ENCODE measurements at places on chromosomes 6 and 20.
A peak's percentile ranks its signal among the peaks of the same experiment; 100 is the strongest.

DNA sequence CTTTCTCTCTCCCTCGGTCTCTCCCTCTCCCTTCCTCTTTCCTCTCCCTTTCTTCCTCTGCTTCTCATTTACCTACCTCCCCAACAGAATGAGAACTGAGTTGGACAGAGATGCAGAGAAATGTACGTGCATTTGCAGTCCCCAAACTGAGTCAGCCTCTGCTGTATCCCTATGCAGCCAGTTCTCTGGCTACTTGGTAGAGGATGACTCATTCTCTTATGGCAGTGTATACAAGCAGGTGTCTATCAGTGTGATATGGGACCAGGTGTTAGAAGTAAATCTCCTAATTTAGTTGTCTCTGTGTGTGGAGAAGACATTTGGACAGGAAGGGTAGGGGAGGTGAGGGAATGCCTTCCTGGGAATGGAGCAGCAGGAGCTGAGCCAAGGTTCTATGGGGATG is 470.8 kb downstream of the CD109 start:
- no peak for DNase-seq

- DNase-seq = no peak
These were observed 286.7 kb upstream of the CDYL start for GRCh38 chr6:4489538-4489937.

DNA sequence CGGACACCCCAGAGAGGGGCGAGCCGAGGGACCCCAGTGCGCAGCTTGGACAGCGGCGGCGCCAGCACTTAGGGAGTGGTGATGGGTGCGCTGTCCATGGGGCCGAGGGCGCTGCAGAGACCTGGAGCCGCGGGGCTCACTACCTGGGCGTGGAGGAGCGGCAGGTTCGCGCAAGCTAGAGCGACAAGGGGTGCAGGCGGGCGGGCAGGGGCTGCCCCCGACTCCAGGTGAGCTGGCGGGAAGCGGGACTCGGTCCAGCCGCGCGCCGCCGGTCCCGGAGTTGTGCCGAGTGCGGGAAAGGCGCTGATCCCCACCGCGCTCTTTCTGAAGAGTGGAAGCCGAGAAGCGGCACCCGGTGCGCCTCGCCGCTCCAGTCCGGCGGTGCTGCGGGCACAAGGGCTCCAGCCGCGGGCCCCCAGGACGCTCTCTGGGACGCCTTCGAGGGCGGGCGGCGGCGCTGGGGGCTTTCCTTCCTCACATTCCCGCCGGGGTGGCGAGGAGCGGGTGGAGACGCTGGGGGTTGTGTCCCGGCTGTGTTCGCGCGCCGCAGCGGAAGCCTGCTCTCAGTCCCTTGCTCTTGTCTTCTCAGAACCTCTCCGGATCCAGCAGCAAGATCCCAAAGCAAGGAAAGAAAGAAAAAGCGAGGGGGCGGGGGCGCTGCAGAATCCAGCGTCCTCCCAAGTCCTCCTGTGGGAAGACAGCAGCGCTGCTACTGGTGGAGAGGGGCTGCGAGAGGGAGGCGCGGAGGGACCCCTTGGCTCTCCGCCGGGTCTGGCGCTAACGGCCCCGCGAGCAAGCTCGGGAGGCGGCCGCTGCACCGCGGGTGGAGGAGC is at the start of gene B3GAT2:
Gene B3GAT2, minus strand, starts transcription at position 610 of the 833 bp plus-strand sequence. CDS start 631 bp downstream, outside the sequence.
- no peak for DNase-seq

DNA sequence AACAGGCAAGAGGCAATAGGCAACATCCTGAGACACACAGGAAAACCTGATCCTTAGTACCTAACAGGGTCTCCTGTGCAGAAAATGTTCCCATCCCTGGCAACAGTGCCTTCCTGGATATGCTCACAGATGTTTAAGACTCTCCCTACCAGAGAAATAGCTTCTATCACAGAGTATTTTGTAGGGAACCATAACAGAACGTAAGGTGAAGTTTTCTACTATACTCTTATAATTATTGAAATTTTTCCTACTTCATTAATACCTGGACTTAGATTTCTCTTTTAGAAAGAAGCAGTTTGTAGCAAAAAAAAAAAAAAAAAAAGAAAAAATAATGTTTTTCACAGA is 33.5 kb upstream of the LGSN start:
- no peak for DNase-seq

GRCh38 chr6:26306232-26306631 is 58.8 kb upstream of the BTN3A2 start:
- no peak for DNase-seq

DNA sequence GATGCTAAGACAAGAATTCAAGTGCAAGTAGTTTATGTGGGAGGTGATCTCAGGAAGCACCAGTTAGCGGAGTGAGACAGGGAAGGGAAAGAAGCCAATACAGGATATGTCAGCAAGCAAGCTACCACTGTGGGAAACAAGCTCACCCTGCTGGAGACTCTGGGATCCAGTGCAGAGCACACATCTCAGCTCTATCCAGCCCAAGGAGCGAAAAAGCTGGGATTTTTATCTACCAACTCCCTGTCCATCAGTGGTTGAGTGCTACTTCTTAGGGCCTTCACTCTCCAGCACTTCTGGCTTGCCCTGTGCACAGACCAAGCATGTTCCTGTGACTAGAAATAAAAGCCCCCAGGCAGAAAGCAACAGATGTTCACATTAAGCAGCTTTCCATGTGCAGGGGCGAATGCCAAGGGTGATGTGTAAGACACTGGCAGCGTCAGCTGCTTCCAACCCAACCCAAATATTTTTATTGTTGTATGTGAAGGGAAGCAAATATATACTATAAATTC is 10.8 kb upstream of the RNF24 start:
- DNase-seq = no peak

DNA sequence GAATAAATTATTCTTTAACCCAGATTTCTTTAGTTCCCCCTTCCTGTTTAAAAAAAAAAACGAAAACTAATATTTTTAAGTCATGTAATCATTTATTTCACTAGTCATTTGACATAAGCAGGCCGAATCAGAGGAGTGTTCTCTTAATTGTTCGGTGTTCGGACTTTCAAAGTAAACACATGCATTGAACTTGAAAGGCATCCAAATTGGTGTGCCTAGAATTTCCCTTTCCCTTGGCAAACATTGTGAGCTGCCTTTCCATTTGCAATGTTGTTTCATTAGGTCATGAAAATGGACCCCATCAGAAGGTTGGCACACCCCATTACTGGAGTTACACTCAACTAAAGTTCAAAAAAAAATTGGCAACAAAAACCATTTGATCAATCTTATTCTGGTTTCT is 283.0 kb upstream of the MARCKS start:
- no peak for DNase-seq

DNA sequence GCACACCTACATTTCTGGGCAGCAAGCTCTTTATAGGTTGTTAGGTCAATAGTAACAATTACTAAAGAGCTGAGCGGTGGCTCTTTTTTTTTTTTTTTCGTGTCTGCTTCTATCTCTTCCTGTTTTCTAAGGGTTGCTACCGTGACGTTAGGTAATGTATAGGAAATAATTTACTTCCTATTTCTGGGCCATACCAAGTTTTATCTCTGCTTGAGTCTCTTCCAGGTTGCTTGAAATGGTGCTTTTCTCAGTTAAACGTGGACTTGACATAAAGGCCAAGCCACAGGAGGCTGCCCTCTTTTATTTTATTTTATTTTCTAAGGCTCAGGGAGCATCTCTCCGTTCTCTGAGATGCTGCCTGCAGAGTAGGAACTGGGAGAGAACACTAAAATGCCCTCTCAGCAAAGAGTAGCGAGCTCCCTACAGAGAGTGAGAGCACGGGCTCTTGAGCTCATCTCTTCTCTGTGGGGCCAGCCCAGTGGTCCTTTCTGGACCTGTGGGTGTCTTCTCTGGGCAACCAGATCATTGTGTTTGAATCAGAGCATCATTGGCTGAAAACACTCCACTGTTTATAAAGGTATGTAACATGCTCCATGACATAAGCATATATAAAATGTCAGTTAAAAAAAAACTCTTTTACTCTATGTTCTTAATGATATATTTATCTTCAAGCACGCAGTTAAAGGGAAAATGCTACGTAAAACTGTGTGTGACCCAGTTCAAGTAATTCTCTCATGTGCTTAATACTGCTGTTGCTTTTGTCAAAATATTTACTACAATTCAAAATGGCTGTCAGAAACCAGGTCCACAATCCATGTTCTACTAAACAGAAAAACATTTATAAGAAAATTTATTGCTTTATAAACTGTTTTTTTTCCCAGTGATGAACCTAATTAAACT is at the start of gene ZNF831:
Gene ZNF831, plus strand, starts transcription at position 191 of the 900 bp plus-strand sequence. CDS start 27,199 bp downstream, outside the sequence.
- DNase-seq = no peak

DNA sequence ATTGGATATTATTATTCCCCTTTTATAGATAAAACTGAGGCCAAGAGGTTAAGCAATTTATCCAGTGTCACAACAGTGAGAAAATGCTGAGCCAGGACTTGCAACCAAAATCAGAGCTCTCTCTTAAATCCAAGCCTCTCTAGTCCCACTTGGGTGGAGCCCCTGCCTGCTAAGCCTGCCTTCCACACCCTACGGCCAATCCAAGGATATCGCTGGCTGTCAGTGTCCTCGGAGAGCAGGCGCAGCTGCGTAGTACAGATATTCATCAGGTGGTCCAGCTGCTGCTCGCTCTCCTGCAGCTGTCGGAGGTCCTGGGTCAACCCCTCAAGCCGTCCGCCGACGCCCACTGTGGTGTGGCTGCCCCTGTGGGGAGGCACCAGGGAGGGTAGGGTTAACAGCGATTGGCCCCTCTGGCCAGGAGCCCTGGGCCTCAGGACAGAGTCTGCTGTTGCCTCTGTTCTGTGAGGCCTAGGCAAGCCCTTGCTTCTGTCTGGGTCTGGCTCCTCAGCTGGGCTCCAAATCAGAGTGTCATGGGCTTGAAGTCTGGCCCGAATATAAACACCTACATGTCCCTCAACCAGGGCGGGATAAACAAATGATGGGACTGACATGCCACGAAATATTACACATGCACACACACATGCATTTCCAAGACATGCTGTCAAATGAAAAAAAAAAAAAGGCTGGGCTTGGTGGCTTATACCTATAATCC is 3.9 kb upstream of the NECAB3 start:
- no peak for DNase-seq

GRCh38 chr6:13013681-13014503 is 297.3 kb downstream of the PHACTR1 start:
- no peak for DNase-seq

DNA sequence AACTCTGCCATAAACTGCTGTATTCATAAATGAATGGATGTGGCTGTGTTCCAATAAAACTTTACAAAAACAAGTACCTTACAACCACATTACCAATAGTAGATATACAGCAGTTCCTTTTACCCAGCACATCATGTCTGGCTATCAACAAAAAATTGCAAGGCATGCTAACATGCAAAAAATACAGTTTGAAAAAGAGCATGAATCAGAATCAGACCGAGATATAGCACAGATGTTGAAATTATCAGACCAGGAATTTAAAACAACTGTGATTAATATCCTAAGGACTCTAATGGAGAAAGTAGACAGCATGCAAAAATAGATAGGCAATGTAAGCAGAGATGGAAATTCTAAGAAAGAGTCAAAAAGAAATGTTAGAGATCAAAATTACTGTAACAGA is 8.4 kb upstream of the NUS1 start:
- DNase-seq = no peak

GRCh38 chr20:62765432-62766070 is 30.7 kb upstream of the MRGBP start:
- no peak for DNase-seq

GRCh38 chr6:43665376-43665775 is 20.5 kb downstream of the RSPH9 start:
- DNase-seq = no peak

GRCh38 chr6:126682440-126682839 is 342.5 kb downstream of the CENPW start:
- DNase-seq = no peak

DNA sequence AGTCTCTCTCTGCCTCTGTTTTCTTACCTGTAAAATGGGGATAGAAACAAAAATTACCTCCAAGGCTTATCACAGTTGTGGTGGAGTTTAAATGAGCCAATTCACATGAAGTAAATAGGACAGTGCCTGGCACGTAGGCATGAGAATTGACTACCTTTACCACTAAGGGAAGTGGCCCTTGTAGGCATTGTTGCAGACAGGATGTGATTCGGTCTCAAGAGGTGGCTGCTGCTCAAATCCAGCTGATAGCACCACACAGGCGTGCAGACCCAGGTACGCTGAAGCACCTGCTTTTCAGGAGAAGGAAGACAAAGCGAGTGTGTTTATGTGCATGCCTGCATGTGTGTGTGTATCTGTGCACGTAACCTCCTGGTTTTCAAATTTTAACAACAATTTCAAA is 108.6 kb downstream of the EYA2 start:
- no peak for DNase-seq

DNA sequence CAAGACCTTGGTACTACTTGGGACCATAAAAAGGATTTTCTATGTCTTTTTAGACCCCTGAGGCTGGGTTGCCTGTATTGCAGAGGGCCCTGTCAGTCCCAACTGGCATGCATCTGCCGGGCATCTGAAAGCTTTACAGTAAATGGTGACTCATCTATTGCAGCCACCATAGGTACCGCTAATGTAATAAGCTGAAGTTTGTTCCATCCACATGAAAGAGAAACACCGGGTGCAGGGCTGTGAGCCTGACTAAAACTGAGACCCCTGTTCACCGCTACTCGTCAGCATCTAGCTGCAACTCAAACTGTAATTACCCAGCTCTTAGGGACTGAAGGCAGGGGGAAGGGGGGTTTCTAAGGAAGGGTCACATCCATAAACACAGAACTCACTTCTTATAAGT is 49.5 kb downstream of the TRERF1 start:
- DNase-seq = no peak

DNA sequence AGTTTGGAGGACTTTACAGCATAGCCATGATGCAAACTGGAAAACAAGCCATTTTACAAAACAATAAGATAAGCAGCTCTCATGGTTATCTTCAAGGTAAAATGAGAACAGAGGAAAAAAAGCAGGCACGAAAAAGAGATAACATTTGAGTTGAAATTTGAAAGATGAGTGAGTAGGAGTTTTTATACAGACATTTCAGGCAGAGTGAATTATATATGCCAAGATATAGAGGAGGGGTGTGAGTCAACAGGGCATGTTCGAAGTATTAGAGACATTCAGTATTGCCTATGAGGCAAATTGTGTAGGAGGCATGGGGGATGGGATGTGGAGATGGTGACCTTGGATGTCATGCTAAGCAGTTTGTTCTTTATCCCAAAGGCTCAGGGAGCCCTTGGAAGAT is 240.5 kb upstream of the MAN1A1 start:
- DNase-seq = no peak

- no peak for DNase-seq
These were observed 485.4 kb downstream of the CDKAL1 start for GRCh38 chr6:21019614-21020013.

DNA sequence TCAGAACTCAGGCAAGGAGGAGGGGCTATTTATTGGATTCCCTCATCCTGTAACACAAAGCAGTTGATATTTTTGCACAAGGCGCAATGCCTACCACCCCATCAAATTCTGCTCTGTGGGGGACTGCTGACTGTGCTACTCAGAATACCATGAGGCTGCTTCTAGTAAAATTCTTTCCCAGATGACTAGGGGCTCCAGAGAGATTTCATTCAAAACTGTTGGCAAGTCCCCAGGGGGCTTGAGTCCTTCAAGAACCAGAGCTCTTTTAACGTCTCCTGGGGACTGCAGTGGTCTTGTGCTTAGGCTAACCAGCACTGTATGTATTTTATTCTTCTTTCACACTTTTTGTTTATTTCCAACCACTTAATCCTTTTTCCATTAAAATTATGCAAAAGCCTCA is 365.9 kb upstream of the AGPAT4 start:
- no peak for DNase-seq

GRCh38 chr6:36130667-36131510 is 576 bp downstream of the MAPK13 start:
- peak; percentile 60 for DNase-seq

All from stimulated activated CD4-positive, alpha-beta T cell treated with anti-CD3 and anti-CD28 coated beads, Interleukin-15, amount 100 ng/mL, for 1 hour (primary cell).